Suprapubic skin (tissue), 4 donors: ENCODE measurements at places on chromosomes 3 and 15. TPM values are rescaled to one million over a fixed set of nuclear protein-coding genes. Genes with fewer than 3 reads are reported as not detected.

The HOMER2 gene
- total RNA-seq, result 120 TPM

The DAZL gene
- total RNA-seq, result not detected

The ROBO1 gene
- 67.7 TPM for total RNA-seq

The CFAP92 gene
- 1.4 TPM for total RNA-seq

The PDZRN3 gene
- total RNA-seq, result 9.2 TPM

The GHRL gene
- not detected for total RNA-seq

The ICE2 gene
- 11.9 TPM for total RNA-seq

The ARPP21 gene
- total RNA-seq, result not detected

The ACP3 gene
- 54.6 TPM for total RNA-seq

The SOX14 gene
- total RNA-seq, result not detected

The LINS1 gene
- total RNA-seq, result 25.2 TPM

The CASR gene
- not detected for total RNA-seq

The MOBP gene
- total RNA-seq, result not detected

The PXK gene
- 26.9 TPM for total RNA-seq

The RETNLB gene
- total RNA-seq, result not detected

The NEK10 gene
- 2.4 TPM for total RNA-seq

DNA sequence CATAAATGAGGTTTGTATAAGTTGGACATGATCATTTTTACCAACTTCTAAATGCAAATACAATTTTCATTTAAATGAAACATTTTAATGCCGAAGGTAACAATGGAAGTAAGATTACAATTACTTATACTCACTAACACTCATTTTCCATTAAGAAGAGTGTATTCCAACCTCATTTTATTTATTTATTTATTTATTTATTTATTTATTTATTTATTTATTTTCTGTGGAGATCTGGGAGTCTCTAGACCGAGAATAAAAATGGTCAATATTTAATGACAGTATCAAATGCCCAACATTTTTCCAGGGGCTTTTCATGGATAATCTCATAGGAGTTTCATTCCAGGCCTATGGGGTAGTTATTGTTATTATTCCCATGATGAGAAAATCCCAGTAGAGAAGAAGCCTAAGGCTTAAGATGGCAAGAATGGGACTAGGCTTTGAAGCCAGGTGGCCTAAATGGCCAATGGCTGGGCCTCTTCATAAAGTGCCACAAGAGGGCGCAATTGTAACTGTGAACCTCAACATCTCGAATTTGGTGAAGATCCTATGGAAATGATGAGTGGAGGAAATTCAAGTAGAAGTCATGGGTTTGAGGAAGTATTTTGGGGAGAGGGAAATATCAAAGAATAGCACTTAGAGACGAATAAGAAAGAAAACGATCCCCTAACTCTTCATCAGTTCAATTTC lies 21.3 kb downstream of the VGLL3 start:
- DNase-seq, result no peak

GRCh38 chr3:14806641-14807263 lies 12.0 kb upstream of the FGD5 start:
- no peak for DNase-seq

DNA sequence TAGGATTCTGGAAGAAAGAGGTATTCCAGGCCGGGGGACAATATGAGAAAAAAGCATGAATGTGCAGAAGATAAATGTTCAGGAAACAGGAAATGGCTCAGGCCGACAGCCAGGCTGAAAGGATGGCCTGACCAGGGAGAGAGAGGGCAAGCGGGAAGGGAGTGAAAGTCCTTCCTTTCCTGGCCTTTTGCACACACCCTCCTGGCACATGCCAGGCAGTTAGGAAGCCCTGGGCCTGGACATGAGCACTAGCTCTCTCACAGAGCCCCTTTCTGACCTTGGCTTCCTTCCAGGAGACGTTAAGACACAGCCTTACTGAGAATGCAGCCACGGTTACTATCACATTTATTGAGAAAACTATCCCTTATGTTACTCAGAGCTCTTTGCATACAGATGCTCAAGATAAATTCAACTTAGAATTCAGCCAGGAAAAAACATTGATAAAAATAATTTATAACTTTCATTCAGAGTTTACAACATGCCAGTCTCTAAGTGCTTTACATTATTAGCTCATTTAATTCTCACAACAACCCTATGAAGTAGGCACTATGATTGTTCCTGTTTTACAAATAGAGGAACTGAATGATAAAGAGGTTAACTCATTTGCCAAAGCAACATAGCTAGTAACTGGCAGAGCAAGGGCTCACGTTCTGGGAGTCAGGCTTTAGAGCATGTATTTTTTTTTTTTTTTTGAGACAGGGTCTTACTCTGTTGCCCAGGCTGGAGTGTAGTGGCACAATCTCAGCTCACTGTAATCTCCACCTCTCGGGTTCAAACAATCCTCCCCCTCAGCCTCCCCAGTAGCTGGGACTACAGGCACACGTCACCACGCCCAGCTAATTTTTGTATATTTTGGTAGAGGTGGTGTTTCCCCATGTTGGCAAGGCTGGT lies 39.4 kb upstream of the SMAD3 start:
- DNase-seq, result no peak

DNA sequence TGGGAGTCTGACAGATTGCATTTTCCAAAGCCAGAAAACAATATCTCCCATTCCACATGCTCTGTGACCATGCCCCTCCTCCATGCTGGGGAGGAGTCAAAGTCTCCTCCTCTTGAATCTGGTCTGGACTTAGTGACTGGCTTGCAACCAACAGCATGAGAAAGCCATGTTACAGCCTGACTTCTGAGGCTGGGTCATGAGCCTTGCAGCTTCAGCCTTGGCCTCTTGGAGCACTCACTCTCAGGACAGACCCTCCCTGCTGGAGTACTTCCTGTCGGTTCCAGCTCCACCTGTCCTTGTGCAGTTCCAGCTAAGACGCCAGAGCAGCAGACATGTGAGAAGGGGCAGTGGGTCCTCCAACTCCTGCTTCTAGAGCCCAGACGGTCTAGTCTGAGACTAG lies 49.7 kb upstream of the RBSN start:
- DNase-seq, result no peak

- DNase-seq, result peak; percentile 29
Measured at GRCh38 chr3:127124120-127124519, 68.8 kb upstream of the PRR23E start.

DNA sequence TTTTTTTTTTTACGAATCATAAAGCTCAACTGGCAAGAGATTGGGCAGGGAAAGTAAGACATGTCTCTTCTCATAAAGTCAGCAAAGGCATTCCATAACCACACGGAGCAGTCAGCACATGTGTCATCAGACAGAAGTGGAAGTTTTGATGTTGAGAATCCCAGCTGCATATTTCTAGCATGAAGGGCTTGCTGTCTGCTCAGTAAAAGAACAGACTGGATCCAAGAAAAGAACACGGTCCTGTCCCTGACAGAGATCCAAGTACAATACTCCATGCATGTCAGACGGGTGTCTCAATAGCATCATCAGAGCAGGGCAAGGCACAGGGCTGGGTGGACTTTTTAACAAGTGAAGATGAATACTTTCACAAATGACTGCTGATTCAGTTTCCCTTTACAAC lies 38.2 kb downstream of the ABI3BP start:
- DNase-seq, result no peak

DNA sequence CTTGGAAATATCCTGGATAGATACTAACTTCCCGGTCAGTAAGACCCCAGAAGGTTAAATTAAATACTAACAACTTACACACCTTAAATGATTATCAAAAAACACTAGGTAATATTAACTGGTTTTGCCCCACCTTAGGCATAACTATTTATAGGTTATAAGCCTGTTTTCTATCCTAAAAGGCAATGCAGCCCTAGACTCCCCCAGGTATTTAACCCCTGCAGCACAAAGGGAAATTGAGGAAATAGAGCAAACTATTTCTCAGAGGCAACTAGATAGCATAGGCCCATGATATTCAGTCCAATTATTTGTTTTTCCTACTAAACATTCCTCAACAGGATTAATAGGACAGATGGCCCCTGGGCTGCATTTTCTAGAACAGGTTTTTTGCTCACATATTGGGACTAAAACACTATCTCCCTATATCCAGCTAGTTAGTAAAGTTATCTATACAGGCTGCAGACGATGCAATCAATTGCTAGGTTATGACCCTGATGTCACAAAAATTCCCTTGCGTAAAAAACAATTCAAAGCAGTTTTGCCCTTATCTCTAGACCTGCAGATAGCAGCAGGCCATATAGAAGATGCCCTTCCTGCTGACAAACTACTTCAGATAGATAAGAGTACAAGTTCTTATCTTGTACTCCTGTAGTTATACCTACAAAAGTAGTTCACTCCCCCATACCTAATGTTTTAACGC lies 221.3 kb downstream of the DTWD1 start:
- DNase-seq, result no peak

DNA sequence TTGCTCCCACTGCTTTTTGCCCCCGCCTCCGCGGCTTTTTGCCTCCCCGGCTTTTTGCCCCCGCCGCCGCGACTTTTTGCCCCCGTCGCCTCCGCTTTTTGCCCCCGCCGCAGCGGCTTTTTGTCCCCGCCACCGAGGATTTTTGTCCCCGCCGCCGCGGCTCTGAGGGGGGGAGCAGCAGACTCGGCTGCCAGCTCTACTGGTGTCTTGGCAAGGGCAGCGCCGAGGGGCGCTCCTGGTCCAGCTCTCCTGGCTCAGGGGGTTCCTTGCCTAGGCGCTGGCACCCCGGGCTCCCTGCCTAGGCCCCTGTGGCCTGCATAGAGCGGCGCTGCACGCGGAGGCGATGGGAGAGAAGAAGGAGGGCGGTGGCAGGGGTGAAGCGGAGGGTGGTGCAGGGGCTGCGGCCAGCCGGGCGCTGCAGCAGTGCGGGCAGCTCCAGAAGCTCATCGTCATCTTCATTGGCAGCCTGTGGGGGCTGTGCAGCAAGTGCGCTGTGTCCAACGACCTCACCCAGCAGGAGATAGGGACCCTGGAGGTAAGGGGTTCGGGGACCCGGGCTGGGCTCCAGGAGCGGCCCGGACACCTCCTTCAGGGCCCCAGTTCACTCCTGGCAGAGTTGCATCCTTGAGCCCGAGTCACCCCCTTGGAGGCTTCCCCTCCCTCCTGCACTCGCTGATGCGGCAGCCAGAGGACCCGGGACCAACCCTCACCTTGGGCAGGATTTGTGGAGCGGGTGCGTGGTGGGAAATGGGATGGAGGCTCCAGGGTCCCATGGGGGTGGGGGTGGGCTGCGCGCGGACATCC lies 642.4 kb downstream of the GOLGA6L6 start:
- DNase-seq, result no peak

DNA sequence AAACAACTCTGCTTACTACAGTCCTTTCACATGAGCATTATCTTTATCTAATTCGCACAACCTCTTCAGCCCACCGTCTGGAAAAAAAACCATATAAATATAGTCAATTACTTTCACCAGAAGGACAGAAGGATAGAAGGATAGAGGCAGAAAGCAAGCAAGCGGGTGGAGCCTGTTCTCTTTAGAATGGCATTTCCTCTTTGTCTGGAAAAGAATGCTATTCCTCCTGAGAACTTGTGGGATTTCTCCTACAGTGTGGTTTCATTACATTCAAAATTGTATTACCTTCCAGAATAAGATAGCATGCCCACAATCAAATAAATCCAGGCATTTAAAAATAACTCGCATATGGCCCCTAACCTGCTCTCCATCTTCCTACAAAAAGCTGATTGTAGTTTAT lies 23.1 kb downstream of the SLC30A4 start:
- no peak for DNase-seq

- no peak for DNase-seq
Measured at GRCh38 chr3:111194048-111194447, 122.4 kb downstream of the NECTIN3 start.

GRCh38 chr3:23253214-23253613 lies 50.1 kb downstream of the UBE2E2 start:
- DNase-seq, result no peak

DNA sequence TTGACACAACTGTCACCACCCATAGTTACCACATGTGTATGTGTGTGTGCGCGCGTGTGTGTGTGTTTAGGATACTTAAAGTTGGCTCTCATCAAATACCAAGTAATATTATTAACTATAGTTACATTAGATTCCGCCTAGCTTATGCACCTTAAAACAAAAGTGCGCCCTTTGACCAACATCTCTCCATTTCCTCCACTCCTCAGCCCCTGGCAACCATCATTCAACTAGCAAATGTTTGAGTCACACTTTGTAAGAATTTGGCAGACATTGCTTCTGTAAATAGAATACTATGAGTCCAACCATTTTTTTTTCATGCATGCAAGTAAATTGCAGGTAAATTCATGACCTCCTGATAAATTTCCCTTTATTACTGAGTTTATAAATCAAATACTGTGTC lies 169.3 kb downstream of the GBE1 start:
- no peak for DNase-seq

- DNase-seq, result no peak
Measured at GRCh38 chr15:38192496-38192895, 60.1 kb upstream of the SPRED1 start.

DNA sequence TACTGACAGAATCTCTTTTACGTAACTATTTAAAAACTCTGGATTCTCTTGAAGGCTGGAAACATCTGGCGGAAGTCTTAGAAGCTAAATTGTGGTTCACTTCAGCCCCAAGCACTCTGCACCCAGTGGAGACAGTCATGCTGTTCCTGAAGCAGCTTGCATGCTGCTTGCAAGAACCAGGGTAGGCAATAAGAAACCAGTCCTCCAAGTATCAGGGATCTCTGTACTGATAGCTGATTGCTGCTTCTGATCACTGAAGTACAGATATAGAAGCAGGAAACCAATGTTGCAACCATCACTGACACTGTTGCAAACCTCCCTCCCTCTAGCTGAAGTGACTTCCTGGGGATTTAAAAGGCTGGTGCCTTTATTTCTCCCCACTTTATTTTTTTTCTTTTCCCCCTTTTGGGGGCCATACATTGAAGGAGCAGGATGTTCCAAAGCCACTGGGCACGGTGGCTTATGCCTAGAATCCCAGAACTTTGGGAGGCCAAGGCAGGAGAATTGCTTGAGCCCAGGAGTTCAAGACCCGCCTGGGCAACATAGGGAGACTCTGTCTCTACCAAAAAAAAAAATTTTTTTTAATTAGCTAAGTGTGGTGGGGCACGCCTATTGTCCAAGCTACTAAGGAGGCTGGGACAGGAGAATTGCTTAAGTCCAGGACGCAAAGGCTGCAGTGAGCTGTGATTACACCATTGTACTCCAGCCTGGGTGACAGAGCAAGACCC lies 15.3 kb downstream of the SPCS1 start:
- DNase-seq, result no peak

GRCh38 chr3:38297947-38298711 lies 16.0 kb downstream of the SLC22A14 start:
- DNase-seq, result no peak

DNA sequence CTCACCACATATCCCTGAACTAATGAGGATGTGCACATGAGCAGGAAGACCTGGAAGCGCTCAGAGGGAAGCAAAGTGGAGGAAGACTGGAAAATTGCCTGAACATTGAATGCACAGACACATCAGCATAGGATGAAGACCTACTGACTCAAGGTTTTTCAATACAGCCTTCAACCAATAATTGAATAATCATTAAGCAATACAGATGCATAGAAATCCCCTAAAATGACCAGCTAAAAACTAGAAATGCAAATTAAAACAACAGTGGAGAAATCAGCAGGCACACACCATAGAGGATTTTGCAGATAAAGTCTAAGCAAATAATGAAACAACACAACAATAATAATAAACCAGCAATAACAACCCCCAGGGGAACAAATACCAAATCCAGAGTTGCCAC lies 80.4 kb downstream of the CEP152 start:
- no peak for DNase-seq
